ENCODE measurements at places on chromosomes 11 and 22. TPM values are rescaled to one million over a fixed set of nuclear protein-coding genes. Genes with fewer than 3 reads are reported as not detected.

CDHR5 gene
- not detected for total RNA-seq

LINC01488 gene
- total RNA-seq, result not detected

CBL gene
- total RNA-seq, result 25.3 TPM

PAMR1 gene
- 46.2 TPM for total RNA-seq

MRGPRG gene
- total RNA-seq, result not detected

RFPL1 gene
- not detected for total RNA-seq

TPBGL gene
- 0.05 TPM for total RNA-seq

LARGE2 gene
- total RNA-seq, result not detected

CRACR2B gene
- total RNA-seq, result 1.2 TPM

MSANTD4 gene
- total RNA-seq, result 62.7 TPM

C22orf23 gene
- 0.59 TPM for total RNA-seq

CBX7 gene
- 1.7 TPM for total RNA-seq

MUC5B gene
- total RNA-seq, result not detected

CFAP68 gene
- total RNA-seq, result 8.1 TPM

UBQLNL gene
- 0.05 TPM for total RNA-seq

All from smooth muscle cell of the umbilical artery (primary cell).